ENCODE measurements at places on chromosomes 1 and 21. TPM values are rescaled to one million over a fixed set of nuclear protein-coding genes. Genes with fewer than 3 reads are reported as not detected.

Gene PADI2
- total RNA-seq, result 0.13 TPM

Gene HCRTR1
- total RNA-seq, result 0.13 TPM

Gene DCST2
- total RNA-seq, result not detected

Gene KRTAP19-4
- not detected for total RNA-seq

Gene ANGPTL7
- not detected for total RNA-seq

Gene TMEM51
- total RNA-seq, result 11.9 TPM

Gene IGSF21
- not detected for total RNA-seq

Gene ADORA3
- total RNA-seq, result not detected

Gene TFAP2E
- not detected for total RNA-seq

Gene BATF3
- total RNA-seq, result 0.59 TPM

Gene TSACC
- 2.4 TPM for total RNA-seq

Gene UBL4B
- total RNA-seq, result not detected

Gene CELA3A
- total RNA-seq, result not detected

Gene C1QB
- total RNA-seq, result not detected

Gene HLX
- 45.7 TPM for total RNA-seq

Gene HRNR
- not detected for total RNA-seq

Gene DPT
- not detected for total RNA-seq

Gene LMOD1
- total RNA-seq, result 0.10 TPM

Gene ETNK2
- total RNA-seq, result 13.1 TPM

Gene HSD3B2
- total RNA-seq, result not detected

Gene GBP4
- 22.5 TPM for total RNA-seq

Gene SLAMF1
- total RNA-seq, result not detected

Gene GPR89B
- total RNA-seq, result 5.9 TPM

Gene FMO3
- not detected for total RNA-seq

Gene SCYL3
- 3.1 TPM for total RNA-seq

Gene KRTAP12-2
- not detected for total RNA-seq

Gene MAP10
- total RNA-seq, result 1.9 TPM

Gene MUL1
- 38.0 TPM for total RNA-seq

Gene GBP6
- total RNA-seq, result not detected

Gene AMY1C
- total RNA-seq, result not detected

Gene FCGR1A
- total RNA-seq, result not detected

Gene AKNAD1
- not detected for total RNA-seq

Gene DPH2
- total RNA-seq, result 34.6 TPM

All from mammary microvascular endothelial cell (primary cell).